GM12865 (cell line): ENCODE measurements at places on chromosomes 2 and 18.

DNA sequence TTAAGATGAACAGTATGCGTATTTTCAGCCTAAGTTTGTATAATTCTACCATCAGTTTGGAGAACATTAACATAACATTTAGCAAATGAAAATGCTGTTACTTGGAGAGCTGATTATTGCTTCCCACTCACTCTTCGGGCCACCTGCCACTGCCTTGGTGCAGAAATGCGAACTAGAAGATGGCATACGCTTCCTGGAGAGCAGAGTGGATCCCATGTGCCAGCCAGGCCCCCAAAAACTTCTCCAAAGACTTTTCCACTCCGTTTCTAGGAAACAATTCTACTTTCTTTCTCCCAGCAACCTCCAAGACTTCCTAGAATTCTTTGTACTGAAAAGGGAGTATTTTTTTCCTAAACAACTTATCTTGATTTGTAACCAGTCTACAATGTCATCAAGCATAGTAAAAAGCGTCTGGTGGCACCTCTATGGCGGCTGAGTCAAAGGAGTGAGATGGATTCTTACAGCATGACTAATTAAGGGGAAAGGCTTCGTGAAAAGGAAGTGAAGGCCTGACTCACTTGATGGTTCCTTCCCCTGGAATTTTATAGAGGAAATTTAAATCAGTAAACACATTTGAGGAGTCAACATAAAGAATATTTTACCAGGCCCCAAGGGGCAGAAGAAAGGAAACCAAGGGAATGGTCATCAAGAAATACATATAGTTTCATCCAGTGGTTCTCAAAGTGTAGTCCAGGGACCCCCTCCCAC, 36.6 kb downstream of the FEZ2 start:
- DNase-seq: no peak

DNA sequence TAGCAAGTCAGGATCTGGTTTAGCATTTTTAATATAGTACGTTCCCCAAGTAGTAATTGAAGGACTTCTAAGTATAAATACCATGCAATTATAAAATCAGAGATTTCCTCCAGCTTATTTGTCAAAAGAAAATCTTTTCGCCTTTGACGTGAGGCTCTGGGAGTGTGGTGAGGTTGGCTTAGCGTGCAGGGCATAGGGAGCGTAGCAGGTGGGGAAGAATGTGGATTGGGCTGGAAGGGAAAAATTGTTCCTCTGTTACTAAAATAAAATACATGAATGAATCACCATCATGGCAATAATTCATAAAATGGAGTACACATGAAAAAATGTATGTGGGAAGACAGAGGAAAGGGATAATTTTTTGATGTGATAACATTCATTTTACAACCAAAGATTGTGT, 5.4 kb upstream of the IL1RL2 start:
- no peak for DNase-seq

- DNase-seq: peak; percentile 44
Observed at GRCh38 chr2:45852450-45853150, 201.1 kb downstream of the PRKCE start.

DNA sequence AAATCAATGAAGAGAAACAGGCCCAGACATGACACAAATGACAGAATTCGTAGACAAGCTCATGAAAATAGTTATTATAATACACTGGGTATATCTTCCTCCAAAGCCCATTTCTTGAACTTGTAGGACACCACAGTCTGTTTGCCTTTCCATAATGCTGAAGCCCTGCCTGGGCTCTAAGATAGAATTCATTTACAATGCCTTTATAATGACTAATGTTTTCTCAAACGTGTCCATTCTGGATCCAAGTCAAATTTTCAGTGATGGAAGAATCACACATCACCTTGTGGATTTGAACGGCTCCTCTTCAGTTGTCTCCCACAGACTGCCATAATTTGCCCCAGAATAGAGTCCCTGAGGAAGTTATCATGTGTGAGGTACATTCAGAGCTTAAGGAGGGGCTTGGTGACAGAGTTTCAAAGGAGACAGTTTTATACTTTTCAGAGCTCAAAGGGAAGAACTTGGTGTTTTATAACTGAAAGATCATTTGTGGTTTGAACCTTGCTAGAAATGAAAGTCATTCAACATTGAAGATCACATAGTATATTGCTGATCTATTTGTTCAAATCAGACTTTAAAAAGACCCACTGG, 38.2 kb downstream of the CASP8 start:
- no peak for DNase-seq

DNA sequence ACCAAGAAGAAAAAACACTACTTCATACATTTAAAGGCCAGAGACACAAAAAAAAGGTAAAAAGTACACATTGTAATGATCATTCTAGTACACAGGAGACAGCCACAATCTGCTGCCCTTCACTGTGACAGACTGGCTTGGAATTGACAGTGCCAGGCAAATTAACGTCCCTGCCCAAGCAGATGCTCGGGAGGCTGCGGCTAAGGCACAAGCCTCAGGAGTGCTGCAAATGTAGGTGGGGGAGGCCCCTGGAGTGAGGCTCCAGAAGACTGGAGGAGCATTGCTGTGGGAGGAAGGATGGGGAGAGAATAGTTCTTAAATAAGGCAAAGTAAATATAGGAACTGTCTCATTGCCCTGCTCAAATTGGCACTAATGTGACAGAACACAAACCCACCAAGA, 18.6 kb downstream of the ERCC3 start:
- no peak for DNase-seq

- no peak for DNase-seq
Observed at GRCh38 chr2:180709392-180710145, 270.8 kb upstream of the UBE2E3 start.

DNA sequence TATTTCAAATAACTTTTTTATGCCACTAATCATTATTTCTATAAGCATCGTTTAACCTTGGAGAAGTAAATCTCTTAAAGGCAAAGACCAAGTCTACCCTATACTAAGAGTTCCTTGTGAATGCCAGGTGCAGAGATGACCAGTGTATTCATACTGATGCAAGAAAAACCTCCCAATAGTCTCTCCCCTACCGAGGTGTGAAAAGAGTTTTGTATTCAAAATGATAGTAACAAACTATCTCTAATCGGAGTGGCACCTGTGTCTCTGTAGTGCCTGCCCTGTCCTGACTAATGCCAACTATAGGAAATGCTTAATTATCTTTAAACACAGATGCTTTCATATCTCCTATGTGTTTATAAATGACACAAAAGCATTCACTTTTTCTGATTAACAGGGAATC, 798.5 kb downstream of the TRIB2 start:
- DNase-seq: peak; percentile 29

DNA sequence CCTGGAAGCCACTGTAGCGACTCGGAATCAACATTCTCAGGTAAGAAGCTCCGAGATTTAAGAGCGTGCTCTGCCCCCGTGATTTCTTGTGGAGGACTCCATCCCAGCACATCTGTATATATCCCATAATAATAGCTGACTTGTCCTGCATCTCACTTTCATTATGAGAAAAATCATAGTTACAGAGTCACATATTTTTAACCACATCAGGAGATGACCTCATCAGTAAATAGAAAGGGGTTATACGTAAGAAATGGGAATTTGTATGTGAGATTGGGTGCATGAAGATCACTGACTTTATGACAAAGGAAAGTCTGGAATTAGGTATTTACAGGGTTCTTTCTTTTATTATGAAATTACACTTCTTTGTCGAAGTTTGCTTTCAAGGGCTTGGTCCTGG, 16.4 kb upstream of the TMEM18 start:
- DNase-seq: no peak

DNA sequence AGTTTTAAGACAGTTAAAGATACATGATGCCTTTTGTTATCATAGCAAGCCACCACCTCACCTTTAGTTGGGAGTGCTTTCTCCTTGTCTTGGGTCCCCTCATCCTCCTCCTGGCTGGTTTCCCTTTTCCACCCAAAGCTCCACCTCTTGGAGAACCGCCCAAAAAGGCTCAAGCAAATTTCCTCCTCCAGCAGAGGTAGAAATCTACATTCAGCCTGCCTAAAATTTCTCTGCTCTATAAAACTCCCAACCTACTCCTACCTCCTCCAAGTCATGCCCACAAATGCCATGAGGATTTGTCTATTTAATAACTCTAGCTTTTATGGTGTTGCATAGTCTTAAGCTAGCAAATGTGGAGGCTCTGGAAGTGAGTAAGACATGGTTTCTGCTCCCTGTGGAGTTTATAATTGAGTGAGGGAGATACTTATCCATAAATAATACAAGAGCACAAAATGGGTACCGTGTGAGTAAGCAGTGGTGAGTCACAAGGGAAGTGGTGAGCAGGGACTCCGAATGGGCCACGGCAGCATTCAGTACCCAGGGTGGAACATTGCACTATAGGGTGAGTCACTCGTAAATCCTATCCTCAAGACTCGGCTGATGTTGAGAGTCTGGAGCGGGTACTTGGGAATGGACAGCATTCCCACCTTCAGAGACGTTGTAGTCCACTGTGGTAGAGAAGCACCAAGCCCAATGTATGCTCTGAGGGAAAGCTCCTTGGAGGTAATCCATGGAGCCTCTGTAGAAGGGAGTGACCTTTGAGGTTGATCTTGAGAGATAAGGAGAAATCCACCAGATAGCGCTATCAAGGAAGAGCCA, 146.3 kb downstream of the RTN4 start:
- peak; percentile 14 for DNase-seq

GRCh38 chr18:76013057-76013456, 482.0 kb downstream of the ZNF516 start:
- DNase-seq: no peak
